GM13977 (cell line): ENCODE measurements at places on chromosomes 2 and 18.

DNA sequence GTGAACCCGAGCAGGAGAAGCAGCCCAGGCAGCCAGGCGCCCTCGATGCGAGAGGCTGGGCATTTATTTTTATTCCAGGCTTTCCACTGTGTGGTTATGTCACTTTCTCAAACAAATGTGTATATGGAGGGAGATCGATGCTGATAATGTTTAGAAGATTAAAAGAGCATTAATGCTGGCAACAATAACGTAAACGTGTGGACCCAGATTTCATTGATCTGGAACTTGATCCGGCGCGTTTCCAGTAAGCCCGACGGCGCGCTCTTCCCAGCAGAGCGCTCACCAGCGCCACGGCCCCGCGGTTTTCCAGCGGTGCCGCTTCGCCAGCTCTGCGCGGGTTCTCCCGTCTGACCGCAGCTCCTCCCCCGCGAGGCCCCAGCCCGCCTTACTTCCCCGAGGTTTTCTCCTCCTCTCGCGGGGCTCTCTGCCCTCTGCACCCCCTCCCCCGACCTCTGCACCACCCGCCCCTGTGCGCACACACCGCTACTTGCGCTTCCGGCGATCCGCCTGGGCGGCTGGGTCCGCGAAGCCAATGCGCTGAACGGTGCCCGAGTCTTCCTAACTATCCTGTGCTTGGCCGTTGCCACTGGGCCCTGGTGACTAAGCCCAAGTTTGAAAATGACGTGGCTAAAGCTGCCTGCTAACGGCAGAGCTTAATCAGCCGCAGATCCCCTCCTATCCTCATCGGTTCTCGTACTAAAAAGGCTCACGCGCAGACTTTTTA is 6.1 kb downstream of the ONECUT2 start:
- DNase-seq, result peak; percentile 58

DNA sequence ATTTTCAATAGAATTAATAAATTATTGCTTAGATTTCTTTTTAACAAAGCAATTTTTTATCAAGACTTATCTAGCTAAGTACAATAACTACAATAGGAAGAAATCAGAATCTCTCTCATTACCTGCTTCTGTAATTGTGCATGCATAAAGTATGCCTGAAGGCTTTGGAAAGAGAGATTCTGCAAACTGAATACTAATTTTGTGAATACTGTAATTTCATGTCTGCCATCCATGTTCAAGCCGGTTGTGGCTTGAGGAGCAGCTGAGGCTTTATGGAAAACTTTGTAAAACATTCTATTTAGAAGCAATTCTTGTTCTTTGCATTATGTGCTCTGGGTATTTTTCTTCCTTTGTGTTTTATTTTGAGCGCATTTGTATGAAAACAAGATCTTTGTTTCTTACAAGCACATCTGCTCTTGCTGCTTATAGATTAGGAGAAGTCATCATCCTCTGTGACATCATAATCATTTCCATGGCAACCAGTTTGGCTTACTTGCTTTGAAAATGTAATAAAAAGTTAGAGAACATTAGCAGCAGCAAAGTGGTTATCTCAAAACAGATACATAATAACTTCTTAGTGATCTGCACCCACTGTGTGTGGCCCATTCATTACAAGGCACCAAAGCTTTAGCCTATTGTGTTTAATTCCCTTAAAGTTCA is 16.0 kb upstream of the IKZF2 start:
- DNase-seq, result no peak

- DNase-seq, result no peak
These were observed 12.2 kb downstream of the FHOD3 start for GRCh38 chr18:36309436-36310391.

DNA sequence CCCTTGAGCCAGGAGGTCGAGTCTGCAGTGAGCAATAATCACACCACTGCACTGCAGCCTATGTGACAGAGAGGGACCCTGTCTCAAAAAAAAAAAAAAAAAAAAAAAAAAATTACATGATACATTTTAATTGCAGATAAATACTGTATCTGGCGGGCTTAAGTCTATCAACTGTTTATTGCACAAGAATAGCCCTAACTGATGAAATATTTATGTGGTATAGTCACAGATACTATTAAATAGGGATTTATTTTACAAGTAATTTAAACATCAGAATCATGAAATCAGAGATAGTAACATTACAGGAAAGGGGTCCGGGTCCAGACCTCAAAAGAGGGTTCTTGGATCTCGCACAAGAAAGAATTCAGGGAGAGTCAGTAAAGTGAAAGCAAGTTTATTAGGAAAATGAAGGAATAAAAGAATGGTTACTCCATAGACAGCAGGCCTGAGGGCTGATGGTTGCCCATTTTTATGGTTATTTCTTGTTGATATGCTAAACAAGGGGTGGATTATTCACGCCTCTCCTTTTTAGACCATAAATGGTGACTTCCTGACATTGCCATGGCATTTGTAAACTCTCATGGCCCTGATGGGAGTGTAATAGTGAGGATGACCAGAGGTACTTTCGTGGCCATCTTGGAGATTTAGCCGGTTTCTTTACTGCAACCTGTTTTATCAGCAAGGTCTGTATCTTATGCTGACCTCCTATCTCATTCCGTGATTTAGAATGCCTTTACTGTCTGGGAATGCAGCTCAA is 166.6 kb downstream of the PMAIP1 start:
- no peak for DNase-seq

- no peak for DNase-seq
These were observed 526.6 kb upstream of the PKDCC start for GRCh38 chr2:41521211-41521610.

GRCh38 chr2:191463790-191464189 is 214.1 kb upstream of the NABP1 start:
- DNase-seq, result no peak

GRCh38 chr18:28399781-28400362 is 222.9 kb upstream of the CDH2 start:
- DNase-seq, result no peak

DNA sequence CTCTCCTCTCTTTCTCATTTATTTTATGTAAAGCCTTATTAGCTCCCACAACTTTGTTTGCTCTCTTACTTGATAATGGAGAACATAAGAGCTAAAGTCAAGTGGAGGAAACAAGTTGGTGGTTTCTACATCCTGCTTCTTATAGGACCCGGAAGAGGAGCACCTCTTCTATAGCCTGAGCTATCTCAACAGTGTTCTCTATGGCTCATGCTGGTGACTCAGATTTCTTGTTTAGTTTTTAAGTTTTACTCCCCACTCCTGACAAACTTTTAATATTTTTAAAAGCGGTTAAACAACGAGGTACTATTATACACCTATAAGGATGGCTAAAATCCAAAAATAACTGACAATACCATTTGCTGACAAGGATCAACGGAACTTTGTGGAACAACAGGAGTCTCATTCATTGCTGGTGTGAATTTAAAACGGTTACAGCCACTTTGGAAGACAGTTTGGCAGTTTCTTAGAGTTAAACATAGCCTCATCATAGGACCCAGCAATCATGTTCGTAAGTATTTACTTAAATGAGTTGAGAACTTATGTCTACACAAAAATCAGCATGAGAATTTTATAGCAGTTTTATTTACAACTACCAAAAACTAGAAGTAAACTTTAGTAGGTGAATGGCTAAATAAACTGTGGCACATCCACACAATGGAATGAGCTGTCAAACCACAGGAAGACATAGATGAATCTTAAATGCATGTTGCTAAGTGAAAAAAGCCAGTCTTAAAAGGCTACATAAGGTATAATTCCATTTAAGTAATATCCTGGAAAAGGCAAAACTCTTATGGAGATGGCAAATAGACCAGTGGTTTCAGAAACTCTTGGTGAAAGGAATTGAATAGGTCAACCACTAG is 12.7 kb upstream of the CDC42EP3 start:
- no peak for DNase-seq
